ENCODE measurements at places on chromosomes 12 and 14.

DNA sequence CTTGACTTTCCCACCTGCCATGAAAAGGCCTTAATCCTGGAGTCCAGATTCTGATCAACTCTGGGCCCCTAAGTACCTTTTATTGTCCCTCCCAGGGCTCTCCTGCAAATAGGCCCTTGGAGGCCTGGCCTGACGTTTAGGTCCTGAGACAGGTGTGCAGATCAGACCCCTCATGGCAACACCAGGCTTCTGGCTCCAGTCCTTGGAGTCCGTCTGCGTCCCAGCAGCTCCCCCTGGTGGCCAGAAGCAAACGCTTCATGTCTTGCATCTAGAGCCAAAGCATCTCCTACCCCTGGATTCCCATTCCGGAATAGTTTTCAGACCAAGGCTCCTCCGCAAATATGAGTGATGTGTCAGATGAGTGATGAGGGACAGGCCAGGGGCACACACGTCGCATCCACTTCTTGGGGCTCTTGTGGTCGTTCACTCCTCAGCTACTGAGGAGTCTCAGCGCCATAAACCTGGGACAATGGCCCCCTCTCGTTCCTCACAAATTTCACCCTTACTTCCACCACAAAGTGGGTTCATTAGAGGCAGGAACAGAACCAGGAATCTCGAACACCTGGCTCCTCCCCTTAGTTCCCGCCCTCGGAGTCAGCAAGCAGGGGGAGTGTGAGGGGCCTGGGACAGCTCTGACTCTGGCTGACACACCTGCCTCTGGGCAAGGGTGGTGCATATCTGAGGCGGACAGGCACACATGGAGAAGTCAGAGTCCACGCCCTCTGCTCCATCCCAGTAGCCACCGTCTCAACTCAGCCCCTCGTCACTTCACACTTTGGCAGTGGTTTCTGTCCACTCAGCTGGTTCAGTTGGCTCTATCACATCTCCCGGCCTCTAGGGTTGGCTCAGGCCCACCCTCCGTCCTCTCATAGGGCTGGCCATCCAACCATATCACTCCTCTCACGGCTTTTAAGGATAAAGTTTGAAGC is 77.9 kb upstream of the PWP1 start:
- peak; percentile 57 for DNase-seq

DNA sequence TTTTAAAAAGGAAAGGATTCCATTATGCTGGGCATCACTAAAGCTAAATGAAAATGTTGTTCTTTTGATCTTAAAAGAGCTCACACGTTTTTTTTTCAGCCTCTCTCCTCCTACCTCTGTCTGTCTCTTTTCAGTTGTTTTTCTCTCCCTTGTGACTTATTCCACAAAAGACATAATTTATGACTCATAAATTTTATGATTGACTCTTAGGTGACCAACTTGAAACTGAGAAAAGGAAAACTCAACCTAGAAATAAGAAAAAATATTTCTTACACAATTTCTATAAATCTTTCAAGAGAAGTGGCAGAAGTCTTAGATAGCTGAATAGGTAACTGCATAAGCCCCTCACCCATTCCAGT is 227.7 kb upstream of the DDHD1 start:
- DNase-seq = no peak

DNA sequence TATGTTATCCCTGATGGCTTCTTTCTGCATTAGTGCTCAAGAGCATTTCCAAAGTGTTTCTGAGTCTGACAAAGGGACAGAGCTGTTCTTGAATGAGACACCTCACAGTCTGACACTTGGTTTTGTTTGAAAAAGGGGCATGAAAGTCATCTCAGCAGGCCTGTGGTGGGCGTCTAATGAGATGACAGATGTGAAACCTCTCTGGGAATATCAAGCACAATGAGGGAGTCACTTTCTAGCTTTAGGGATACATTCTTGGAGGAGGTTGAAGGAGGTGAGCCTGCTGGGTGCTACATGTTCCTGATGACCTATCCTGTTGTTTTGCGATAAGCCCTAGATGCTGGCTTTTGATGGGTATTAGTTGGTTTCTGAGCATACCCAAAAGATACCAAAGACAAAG is 290.5 kb downstream of the NUAK1 start:
- no peak for DNase-seq

DNA sequence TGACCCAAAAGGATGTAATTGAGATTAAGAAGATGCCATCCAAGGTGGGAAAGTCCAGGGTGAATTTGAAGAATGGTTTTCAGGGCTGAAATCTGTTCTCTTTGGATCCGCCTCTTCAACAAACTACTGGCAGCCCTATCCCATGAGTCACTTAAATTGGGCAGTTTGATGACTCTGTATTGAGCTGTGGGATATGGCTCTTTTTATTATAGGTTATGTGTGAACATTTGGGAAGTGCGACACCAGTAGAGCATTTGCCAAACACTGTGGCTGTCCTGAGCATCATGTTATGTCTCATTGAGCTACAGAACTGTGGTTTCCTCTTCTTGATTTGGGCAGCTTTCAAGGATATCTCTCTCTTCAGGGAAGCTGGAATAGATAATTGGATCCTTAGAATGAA is 22.3 kb downstream of the IFT43 start:
- no peak for DNase-seq

- no peak for DNase-seq
These were observed 15.9 kb downstream of the KRT85 start for GRCh38 chr12:52351196-52352059.

DNA sequence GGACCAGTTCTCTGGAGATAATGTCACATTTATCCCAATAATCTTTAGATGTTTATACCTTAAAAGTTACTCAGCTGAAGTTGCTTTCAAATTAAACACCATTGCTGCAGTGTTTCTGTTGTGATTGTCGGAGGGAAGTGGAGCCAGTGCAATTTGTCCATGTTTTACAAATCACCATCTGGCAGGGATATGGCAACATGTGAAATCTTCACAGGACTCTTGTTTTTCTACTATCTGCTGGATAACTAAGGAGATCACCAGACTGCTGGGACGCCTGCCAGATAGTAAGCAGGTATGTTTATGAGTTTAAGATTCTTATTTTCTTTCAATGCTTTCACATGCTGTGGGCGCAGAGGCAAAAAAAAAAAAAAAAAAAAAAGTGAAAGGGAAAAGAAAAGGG is 100.3 kb upstream of the SOX5 start:
- DNase-seq = no peak

DNA sequence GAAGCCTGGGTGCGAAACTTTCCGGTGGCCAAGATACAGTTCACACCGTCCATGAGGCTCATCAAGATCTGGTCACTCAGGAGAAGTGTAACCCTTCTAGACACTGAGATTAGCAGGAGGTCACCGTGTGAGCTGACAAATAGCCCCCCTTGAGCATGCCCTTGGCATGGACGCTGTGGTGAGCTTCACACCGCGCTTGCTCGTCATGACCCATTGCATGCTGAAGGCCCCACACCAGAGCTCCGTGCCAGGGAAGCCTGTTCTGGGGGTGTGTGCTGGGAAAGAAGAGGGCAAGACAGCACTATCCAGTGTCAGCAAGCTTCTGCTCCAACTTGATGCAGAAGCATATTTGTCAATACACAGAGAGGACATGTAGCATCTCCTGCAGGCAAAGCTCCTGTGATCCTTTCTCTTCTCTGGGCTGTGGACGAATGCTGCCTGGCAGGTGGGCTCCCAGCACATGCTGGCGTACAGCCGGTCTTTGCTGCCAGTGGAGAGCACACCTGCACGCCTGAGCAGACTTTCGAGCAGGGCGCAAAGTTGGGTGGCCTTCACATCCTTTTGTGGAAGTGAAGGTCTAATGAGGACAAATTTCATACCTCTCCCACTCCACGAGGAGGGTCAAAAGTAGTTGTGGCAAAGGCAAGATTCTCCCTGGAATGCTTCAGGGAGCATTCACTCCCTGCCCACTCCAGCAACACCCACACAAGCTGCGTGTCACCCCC is 126.9 kb upstream of the FKBP4 start:
- no peak for DNase-seq

- no peak for DNase-seq
These were observed 224.4 kb downstream of the NUBPL start for GRCh38 chr14:31785574-31785973.

DNA sequence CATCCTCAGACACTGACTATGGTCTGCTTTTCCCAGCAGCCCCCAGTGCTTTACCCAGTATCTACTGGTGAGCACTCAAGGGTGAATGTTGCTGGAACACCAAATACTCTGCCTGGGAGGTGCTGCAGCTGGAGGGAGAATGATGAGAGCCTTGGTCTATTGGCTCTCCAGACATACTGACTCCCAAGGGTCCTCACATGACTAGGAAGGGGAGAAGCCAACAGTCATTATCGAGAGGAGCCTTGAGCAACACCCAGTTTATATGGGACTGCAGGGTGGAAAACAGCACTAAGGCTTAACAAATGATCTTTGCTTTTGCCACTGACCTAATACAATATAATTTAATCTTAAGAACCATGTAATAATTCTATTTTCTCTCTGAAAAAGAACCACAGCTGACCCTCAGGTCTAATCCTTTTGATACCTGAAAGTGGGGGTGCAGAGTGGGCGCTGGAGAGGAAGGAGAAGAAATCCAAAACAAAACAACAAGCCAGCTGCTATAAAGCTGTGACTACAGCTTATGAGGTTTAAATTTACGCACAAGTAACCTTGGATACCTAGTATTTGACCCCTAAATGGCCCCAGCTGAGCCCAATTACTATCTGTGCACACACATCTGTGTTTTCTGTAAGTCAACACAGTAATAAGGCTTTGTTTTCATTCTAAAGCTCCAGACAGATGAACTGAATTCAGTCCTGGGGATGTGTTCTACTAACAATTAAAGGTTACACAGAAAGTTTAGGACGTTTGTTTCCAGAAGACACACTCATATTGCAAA is 107.8 kb upstream of the GRIP1 start:
- DNase-seq = no peak

GRCh38 chr12:26122061-26122680 is 2.7 kb downstream of the BHLHE41 start:
- DNase-seq = peak; percentile 57

DNA sequence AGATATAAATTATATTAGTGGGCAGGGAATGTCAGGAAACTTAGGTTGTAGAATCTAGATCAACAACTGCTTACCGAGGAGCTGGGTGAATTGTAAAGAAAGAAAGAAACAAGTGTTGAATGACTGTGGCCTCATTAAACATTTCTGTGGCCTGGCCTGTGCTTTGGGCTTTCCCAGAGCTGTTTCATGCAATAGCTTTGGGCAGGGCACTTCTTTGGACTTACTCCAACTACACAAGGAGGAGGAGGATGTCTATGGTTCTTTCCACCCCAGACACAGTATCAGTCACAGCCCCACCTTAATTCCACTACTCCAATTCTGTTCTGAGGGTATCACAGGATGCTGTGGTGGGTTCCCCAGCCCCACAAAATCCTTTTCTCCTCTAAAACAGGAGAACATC is 38.0 kb downstream of the DPF3 start:
- DNase-seq = no peak

GRCh38 chr14:37588956-37589714 is 5.9 kb downstream of the FOXA1 start:
- no peak for DNase-seq

DNA sequence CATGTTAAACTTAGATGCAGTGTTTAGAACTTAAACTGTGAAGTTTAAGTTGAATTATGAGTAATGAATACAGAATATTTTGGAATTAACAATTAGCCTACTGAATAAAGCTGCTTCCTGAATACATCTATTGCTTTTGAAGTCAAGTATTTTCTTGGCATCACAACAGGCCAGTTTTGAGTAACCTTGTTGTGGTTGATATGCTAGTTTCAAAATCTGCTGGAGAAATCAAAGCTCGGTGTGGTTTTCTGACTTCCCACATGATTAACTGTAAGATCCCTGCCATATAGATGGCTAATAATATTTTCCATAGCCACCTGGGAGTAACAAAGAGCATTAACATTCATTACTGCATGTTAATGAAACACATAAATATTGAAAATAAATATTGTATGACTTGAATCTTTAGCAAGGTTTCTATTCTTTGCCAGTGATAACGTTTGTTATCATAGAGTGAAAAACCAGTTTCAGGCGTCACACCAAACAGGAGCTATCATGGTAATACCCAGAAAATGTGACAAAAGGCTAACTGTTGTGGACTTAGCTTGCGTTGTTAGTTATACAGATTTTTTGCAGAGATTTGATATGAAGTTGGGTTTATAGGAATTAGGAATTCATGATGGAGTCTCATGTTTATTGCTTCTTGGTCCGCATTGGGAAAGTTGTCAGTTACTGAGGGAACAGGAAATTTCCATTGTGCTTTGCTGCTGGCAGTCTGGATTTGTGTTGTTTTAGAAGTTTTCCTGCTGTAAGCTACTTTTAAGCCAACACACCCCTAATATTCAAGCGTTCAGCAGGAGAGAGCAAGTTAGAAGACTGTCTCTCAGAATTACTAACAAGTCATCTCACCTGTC is 32.1 kb downstream of the PPFIBP1 start:
- DNase-seq = no peak

GRCh38 chr12:118982302-118982701 is 961 bp downstream of the SRRM4 start:
- no peak for DNase-seq

DNA sequence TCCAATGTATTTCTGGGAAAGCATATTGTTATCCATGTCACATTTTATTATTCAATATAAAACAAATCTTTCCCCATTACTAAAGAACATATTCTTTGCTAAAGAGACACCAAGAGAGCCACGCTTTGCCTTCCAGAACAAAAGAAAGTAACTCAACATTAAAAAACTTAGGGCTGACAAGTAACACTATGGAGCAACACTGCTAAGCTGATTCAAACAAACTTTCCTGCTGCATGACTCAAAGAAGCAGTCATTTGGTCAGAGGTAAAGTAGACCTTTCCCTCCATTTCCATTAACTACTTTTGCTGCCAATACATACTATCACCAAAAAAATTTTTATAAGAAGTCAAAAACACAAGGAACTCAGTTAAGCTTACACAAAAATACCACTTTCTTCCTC is 83.0 kb downstream of the DENND5B start:
- no peak for DNase-seq

GRCh38 chr12:107570721-107571120 is 114.9 kb upstream of the PWP1 start:
- DNase-seq = no peak

DNA sequence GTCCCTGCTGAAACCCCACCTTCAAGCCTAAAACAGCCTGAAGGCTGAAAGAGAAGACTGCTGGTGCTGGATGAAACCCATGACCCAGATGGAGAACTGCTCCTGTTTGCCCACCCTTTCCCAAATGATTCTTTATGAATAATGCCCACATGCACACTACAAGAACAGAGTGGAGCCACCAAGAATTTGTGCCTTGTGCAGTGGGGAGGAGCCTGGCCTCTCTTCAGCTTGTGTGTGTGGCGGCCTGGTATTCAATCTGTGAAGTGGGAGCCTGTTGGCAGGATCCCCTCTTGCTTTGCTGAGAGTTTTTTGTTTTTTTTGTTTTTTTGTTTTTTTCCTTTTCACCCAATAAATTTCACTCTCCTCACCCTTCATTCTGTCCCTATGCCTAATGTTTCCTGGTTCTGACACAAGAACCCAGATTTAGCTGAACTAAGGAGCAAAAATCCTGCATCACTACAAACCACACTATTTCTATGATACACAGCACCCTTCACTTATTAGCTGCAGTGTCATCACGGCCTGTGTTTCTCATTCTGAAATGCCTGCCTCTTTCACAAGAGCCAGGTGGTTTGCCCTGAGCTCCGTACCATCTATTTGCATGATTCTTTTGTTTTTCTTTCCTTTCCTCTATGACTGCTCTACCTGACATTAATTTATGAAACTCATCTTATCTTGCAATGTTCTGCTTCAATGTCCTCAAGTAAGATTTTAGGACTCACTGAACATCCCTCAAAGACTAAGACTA is 585.5 kb upstream of the ATXN7L3B start:
- DNase-seq = no peak
